ENCODE measurements at places on chromosomes 11 and 22.
A peak's percentile ranks its signal among the peaks of the same experiment; 100 is the strongest.

GRCh38 chr22:23692598-23693291 is 1.9 kb downstream of the RGL4 start:
- DNase-seq, result peak; percentile 30

GRCh38 chr11:44309478-44310205 is at the start of gene ALX4:
TSS of gene ALX4 (minus strand) at chr11:44310139. CDS start at chr11:44310062, 77 bp downstream.
- peak; percentile 78 for DNase-seq

DNA sequence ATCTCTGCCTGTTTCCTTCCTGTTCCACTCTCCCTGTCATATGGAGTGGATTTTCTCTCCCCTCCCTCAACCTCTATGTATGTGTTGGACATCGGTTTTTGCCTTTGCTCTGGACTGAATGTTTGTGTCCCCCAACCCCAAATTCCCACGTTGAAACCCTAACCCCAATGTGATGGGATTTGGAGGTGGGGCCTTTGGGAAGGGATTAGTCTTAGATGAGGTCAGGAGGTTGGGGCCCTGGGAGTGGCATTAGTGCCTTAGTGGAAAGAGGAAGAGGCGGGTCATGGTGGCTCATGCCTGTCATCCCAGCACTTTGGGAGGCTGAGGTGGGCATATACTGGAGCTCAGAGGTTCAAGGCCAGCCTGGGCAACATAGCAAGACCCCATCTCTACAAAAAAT is 11.6 kb downstream of the TP53AIP1 start:
- no peak for DNase-seq

GRCh38 chr11:128323381-128323780 is 264.0 kb downstream of the ETS1 start:
- DNase-seq, result no peak

GRCh38 chr22:30580896-30581295 is 6.4 kb upstream of the GAL3ST1 start:
- DNase-seq, result no peak

GRCh38 chr11:118370774-118371173 is 11.4 kb downstream of the UBE4A start:
- no peak for DNase-seq

DNA sequence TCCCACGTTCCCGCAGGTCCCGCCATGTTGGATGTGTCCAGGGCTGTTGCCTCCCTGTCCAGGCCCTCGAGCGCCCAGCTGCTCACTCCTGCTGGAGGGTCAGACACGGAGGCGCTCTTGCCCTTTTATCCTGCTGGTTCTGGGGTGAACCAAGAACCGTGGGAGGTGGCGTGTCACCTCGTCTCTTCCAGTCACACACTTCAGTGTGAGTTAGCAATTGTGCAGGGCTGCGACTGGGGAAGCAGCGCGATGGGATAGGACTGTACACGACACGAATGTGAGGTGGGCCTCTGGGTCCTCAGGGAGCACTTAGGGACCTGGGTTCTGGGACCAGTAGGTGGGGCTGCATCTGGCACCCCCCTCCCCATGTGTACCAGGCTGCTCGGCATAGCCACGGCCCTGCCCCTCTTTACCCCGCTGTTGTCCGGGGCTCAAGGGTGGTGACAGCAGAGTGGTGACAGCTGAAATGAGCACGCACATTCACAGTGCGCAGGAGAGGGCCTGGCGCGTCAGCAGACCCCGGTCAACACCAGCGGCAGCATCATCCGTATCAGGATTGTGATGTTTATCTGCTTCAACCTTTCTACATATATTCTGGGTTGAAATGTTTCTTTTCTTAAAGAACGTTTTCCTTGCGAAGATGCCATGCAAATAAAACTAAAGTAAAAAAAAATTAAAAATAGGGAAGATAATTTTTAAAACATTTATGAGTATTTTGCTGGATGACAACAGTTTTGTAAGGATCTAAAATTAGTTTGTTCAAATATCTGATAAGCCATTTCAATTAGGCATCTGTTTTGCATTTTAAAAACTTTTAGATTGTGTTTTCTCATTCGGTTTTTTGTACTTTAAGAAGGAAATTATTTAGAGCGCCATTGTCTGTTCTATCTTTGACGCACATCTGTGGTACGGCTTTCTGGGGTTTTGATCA is 210.7 kb downstream of the TBC1D22A start:
- peak; percentile 52 for DNase-seq

- DNase-seq, result no peak
Observed at GRCh38 chr11:43823316-43823715, 57.3 kb upstream of the ALKBH3 start.

DNA sequence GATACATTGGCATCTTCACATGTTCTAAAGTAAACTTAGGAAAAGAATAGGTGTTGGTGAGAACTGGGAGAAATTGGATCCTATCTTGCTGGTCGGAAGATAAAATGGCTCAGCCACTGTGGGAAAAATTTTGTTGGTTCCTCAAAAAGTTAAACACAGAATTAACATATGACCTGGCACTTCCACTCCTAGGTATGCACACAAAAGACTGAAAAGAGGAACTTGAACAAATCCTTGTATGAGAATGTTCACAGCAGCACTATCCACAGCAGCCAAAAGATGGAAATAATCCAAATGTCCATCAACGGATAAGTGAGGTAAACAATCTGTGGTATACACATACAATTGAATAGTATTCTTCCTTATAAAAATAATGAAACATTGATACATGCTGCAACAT is 4.8 kb upstream of the TPH1 start:
- no peak for DNase-seq

DNA sequence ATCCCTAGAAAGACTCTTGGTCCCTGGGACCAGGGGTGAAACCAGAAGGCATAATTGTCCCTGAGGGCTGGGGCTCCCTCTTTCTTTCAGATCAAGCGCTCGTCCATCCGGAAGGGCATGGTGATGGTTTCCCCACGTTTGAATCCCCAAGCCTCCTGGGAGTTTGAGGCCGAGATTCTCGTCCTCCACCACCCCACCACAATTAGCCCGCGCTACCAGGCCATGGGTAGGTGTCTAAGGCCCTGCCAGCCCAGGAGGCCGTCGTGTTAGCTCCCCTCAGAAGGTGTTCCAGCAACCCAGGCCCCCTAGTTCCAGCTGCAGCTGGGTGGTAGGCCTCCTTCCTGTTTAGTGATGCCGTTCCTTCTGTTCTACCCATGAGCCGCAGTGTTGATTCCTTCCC is 21.4 kb downstream of the GTPBP1 start:
- DNase-seq, result no peak

GRCh38 chr11:101127197-101127698 is 2.4 kb downstream of the PGR start:
- DNase-seq, result peak; percentile 58

DNA sequence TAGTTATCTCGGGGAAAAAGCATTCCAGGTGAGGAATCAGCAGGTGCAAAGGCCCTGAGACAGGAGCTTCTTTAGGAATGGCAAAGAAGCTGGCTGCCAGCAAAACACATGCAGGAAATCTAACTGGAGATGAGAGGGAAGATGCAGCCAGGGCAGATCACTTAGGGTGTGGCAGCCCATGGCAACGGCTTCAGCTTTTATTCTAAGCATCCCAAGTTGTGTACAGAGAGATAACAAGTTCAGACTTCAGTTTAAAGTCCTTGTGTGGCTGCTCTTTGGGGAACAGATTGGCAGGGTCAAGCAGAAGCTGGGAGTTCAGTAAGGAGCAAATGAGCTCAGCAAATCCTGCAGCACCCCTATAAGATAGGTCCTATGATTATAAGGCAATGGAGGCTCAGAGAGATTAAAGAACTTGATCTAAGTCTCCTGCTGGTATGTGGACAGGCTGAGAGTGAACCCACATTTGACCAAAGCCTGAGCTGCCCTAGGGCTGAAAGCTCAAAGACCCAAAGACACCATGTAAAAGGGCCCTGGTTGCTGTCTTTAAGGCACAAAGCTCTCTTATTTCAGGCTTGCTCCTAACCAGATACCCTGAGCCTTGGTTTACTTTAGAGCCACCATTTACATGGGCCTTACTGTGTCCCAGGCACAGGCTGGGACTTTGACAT is 466.8 kb downstream of the SOX6 start:
- no peak for DNase-seq

DNA sequence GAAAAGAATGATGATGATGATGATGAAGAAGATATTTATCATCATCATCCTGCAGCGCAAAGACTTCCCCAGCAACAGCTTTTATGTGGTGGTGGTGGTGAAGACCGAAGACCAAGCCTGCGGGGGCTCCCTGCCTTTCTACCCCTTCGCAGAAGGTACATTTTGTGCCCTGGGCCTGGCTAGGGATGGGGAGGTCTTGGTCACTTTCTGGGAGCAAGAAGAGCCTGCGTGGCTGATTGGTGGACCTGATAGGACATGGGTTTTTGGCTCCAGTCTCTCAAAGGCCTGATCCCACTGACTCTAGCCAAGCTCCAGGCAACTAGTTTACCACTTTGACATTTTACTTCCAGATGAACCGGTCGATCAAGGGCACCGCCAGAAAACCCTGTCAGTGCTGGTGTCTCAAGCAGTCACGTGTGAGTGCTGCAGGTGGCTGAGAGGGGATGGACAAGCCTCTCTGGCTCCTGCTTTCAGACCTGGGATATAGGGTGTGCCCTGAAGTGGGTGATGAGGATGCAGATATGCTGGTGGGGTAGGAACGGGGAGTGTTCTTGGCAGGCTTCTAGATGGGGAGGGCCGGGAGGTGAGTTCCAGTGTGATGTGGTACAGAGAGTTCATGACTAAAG is 5.3 kb downstream of the SIDT2 start:
- DNase-seq, result peak; percentile 51

GRCh38 chr11:96130061-96130620 is 206.2 kb upstream of the MTMR2 start:
- DNase-seq, result no peak

DNA sequence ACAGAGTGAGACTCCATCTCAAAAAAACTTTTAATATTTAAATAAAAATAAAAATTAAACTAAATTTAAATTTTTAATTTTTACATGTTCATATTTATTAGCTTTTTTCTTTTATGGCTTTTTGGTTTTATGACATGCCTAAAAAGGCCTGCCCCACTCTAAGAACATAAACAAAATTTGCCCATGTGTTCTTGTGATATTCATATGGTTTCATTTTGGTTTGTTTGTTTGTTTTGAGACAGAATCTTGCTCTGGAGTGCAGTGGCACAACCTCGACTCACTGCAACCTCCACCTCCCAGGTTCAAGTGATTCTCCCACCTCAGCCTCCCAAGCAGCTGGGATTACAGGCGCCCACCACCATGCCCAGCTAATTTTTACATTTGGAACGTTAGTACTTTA is 27.7 kb downstream of the SUSD2 start:
- DNase-seq, result no peak

GRCh38 chr11:116986521-116987105 is 111.6 kb downstream of the SIK3 start:
- no peak for DNase-seq

- DNase-seq, result no peak
Observed at GRCh38 chr11:34647532-34647931, 26.6 kb downstream of the EHF start.

DNA sequence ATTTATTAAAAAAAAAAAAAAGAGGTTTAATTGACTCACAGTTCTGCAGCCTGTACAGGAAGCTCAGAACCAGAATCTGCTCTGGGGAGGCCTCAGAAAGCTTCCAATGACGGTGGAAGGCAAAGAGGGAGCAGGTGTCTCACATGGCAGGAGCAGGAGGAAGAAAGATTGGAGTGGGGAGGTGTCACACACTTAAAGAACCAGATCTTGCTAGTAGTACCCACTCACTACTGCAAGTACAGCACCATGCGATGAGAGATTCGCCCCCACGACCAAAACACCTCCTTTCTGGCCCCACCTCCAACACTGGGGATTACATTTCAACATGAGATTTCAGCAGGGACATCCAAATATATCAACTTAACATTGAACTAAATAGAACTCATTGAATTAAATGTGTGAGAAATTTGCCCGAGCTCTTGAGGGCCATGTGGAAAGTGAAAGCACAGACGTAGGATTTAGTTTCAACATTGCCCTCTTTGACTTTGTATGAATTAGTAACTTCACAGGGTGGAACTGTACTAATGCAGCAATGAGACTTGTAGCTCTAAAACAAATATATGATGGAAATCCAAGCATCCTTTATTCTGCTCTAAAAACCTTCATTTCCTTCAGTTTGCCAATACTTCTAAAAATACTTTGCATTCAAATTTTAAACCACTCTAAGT is 628.2 kb downstream of the FAM181B start:
- no peak for DNase-seq

GRCh38 chr22:39543095-39543494 is 10.5 kb upstream of the RPS19BP1 start:
- no peak for DNase-seq

DNA sequence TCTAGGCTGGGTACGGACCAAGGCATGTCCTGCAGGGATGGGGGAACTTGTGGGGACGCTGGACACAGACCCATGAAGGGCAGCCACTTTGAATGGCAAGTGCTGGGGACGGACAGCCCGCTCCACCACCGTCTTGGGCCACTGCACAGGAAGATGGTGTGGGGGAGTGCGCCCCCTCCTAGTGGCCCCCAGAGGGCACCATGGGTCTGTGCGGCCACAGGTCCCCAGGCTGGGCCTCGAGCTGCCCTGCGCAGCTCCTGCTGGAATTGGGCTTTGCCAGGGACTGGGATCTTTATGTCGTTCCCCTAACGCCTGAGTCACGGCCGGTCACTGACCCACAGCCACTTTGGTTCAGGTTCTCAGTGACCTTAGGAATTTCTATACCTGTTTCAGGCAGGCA is 44.4 kb downstream of the NAT10 start:
- no peak for DNase-seq

DNA sequence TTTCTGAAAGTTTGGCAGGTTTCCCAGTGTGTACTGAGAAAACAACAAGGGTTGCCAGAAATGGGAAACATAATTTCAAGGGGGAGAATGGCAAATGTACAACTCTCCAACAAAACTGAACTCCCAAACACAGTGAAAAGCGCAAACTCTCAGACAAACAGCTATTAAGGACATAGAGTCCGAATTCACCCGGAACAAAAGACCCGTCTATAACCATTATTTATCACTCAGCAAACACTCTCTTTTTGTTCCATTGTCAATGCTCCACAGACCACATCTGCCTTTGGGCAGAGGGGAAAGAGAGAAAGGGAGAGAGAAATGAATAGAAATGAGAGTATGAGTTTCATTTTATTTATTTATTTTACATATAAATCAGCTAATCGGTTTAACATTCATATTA is 21.7 kb downstream of the KIRREL3 start:
- no peak for DNase-seq

DNA sequence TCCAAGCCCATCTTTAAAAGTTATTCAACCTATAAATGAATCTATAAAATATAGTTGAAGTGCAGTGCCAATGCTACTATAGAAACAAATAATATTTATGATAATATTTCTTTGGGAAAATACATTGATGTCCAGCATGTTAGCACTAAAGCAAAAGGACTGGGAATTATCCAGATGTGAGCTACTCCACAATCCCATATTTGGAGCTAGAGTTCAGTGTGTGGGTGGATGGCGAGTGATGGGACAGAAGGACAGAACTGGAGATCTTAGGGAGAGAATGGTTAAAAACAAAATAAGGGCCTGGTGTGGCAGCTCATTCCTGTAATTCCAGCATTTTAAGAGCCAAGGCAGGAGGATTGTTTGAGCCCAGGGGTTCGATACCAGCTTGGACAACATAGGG is 216.8 kb downstream of the TMEM135 start:
- DNase-seq, result no peak

Measured in sciatic nerve (tissue), 2 donors.